Kidney (tissue), 22 donors: ENCODE measurements at places on chromosomes 12 and 14. TPM values are rescaled to one million over a fixed set of nuclear protein-coding genes. Genes with fewer than 3 reads are reported as not detected.

RTL1 gene
- not detected for total RNA-seq

FBLN5 gene
- total RNA-seq, result 99.0 TPM

ASB2 gene
- total RNA-seq, result 3.7 TPM

RNASE7 gene
- total RNA-seq, result not detected

PLEKHG7 gene
- 1.5 TPM for total RNA-seq

CEP170B gene
- 42.4 TPM for total RNA-seq

TRPV4 gene
- 6.0 TPM for total RNA-seq
